ENCODE measurements at places on chromosomes 13 and 19. TPM values are rescaled to one million over a fixed set of nuclear protein-coding genes. Genes with fewer than 3 reads are reported as not detected.

FFAR2 gene
- total RNA-seq: not detected

SYDE1 gene
- not detected for total RNA-seq

ACER1 gene
- not detected for total RNA-seq

CGB1 gene
- total RNA-seq: not detected

DENND1C gene
- 131 TPM for total RNA-seq

LHB gene
- not detected for total RNA-seq

ADGRE1 gene
- total RNA-seq: 2.0 TPM

DNA sequence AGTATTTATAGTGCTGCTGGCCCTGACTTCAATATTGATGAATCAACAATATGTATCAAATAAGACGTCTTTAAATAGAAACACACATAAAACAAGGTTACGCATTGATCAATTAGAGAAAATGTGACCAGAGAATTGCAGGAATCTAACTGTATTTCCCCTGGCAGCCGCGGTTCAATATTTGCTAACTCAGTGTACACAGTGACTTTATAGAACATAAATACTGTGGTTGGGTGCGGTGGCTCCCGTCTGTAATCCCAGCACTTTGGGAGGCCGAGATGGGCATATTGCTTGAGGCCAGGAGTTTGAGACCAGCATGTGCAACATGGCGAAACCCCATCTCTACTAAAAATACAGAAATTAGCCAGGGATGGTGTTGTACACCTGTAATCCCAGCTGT lies 22.8 kb upstream of the UPF3A start:
- peaks cover 60% of the 10 kb centered on the region for H3K36me3 ChIP-seq
- no peaks in the 10 kb centered on the region for H3K27me3 ChIP-seq
- H3K4me1 ChIP-seq: peaks cover 43% of the 10 kb centered on the region
- no peak overlapping the region for H3K4me3 ChIP-seq
- no peak for DNase-seq

DNA sequence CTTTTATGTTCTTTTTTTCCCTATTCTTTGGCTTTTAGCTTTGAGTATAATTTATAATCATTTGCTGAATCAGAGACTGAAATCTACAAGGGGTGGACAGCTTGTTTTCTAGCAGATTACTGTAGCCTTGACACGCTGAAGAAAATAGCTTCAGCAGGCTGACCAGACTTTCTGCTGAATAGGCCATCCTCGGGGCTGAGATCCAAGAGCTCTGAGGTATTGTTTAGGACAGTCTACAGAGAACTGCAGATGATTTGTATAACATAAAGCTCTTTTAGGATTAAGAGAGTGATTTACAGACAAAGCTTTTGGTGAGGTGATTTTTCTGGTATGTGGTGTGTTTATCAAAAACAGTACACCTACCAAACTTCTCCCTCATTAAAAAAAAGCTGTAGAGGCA lies 16.8 kb downstream of the POLR1D start:
- no peak for DNase-seq
- peaks cover 33% of the 10 kb centered on the region for H3K4me1 ChIP-seq
- H3K4me3 ChIP-seq: no peak overlapping the region
- H3K36me3 ChIP-seq: no peaks in the 10 kb centered on the region

GRCh38 chr13:65454403-65454802 lies 1775.7 kb downstream of the PCDH9 start:
- no peaks in the 10 kb centered on the region for H3K27me3 ChIP-seq
- no peaks in the 10 kb centered on the region for H3K36me3 ChIP-seq
- DNase-seq: no peak

DNA sequence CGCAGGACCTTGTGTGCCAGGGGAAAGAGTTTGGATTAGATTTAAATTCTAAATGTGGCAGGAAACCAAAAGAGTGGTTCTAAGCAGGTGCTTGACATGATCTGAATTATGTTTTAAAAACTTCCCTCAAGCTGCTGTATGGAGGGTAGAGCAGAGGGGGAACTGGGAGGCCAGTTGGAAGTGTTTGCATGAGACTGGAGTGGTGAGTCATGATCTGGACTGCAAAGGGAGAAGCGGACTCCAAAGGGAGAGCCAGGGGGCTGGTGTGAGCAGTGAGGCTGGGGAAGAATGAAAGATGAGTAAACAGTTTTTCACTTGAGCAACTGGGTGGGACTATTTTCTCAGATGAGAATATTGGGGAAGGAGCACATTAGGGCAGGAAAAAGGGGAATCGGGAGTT lies 206.1 kb downstream of the DNAJC15 start:
- H3K4me1 ChIP-seq: no peaks in the 10 kb centered on the region
- H3K27me3 ChIP-seq: peaks cover 10% of the 10 kb centered on the region
- DNase-seq: no peak
- H3K27ac ChIP-seq: no peak overlapping the region

DNA sequence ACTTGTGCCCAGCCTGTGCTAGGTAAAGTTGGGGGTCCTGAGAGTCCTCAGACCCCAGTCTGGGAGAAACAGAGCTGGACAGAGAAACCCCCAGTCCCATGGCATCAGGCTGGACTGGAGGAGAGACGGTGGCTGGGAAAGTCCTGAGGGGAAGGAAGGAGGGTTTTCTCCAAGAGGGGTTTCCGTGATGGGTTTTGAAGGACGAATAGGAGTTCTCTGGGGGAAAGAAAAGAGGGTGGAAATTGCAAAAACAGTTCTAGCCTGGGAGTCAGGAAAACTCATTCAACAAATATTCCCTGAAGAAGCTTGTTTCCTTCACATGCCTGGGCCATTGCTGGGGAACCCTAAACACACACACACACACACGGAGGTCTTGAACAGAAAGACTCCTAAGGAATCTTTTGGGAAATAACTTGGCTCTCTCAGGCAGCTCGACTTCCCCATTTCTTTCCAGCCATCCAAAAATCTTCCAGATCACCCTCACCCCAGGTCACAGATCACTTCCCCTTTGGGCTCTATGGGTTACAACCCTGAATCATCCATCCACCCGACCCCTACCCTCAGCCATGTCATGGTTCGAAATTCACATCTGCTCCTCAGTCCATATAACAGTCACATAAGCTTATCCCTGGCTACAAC lies 47.5 kb downstream of the COLGALT1 start:
- DNase-seq: no peak
- peaks cover 10% of the 10 kb centered on the region for H3K4me1 ChIP-seq
- no peak overlapping the region for H3K4me3 ChIP-seq
- H3K27ac ChIP-seq: no peak overlapping the region

GRCh38 chr19:16076958-16077611 lies 790 bp downstream of the TPM4 start:
- H3K4me3 ChIP-seq: peak overlapping the region; percentile 86
- H3K36me3 ChIP-seq: peaks cover 24% of the 10 kb centered on the region
- H3K27ac ChIP-seq: peak overlapping the region; percentile 97
- no peak for DNase-seq
- H3K4me1 ChIP-seq: peaks cover 54% of the 10 kb centered on the region

- no peak for DNase-seq
- no peak overlapping the region for H3K4me3 ChIP-seq
- H3K36me3 ChIP-seq: no peaks in the 10 kb centered on the region
- H3K27me3 ChIP-seq: no peaks in the 10 kb centered on the region
- H3K4me1 ChIP-seq: peaks cover 2% of the 10 kb centered on the region
Measured at GRCh38 chr19:36103842-36104552, 6.9 kb upstream of the OVOL3 start.

DNA sequence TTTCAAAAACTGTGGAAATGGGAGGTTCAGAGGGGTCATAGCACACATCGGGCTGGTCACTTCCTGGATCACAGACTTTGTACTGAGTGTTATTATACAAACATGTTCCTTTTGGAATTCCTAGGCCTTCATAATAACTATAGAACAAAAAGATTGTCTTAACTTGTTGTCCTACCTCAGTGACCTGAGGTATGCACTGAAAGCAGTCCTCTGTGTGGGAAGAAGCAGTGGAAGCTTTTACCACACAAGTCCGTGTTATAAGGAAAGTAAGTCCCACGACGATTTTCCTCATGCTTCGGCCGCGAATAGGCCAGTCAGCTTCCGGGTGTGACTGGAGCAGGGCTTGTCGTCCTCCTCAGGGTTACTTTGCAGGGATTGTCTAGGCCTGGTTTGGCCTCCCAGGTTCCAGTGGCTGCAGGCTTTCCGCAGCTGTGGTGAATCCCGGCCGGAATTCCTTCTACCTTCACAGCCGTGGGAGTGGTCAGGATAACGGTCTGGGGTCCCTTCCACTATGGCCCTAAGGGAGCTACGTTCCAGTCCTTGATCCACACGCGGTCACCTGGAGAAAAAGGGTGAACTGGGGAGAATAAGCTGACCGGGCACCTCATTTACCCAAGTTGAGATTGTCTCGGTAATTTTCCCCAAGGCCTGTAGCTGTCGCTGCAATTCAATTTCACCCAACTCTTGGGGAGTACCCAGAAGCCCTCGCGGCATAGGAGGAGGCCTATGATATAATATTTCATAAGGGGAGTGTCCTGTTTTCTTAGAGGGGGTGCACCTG lies 16.0 kb downstream of the NAPSA start:
- H3K36me3 ChIP-seq: no peaks in the 10 kb centered on the region
- peaks cover 3% of the 10 kb centered on the region for H3K4me1 ChIP-seq
- no peak overlapping the region for H3K27ac ChIP-seq
- H3K4me3 ChIP-seq: no peak overlapping the region
- DNase-seq: no peak

- peaks cover 2% of the 10 kb centered on the region for H3K4me1 ChIP-seq
- no peak overlapping the region for H3K27ac ChIP-seq
- peaks cover 27% of the 10 kb centered on the region for H3K27me3 ChIP-seq
- no peak overlapping the region for H3K4me3 ChIP-seq
- DNase-seq: no peak
Measured at GRCh38 chr19:43337737-43338136, 15.7 kb upstream of the CD177 start.
